Gastroesophageal sphincter (tissue), 4 donors: ENCODE measurements at places on chromosomes 1 and 21. TPM values are rescaled to one million over a fixed set of nuclear protein-coding genes. Genes with fewer than 3 reads are reported as not detected.

GRCh38 chr1:10694274-10694632 lies 102.2 kb downstream of the CASZ1 start:
- H3K4me3 ChIP-seq: peak overlapping the region; percentile 86
- H3K36me3 ChIP-seq: no peaks in the 10 kb centered on the region
- H3K27me3 ChIP-seq: no peaks in the 10 kb centered on the region

- H3K4me1 ChIP-seq: peaks cover 3% of the 10 kb centered on the region
- ATAC-seq: no peak
- peak overlapping the region; percentile 95 for H3K4me3 ChIP-seq
- H3K36me3 ChIP-seq: peaks cover 41% of the 10 kb centered on the region
- H3K27me3 ChIP-seq: no peaks in the 10 kb centered on the region
These were observed 2.8 kb downstream of the SSBP3 start for GRCh38 chr1:54403405-54403804.

GRCh38 chr21:17560377-17561025 lies 47.7 kb downstream of the CXADR start:
- H3K36me3 ChIP-seq: no peaks in the 10 kb centered on the region
- H3K4me3 ChIP-seq: no peak overlapping the region
- ATAC-seq: no peak
- no peaks in the 10 kb centered on the region for H3K27me3 ChIP-seq
- no peak overlapping the region for H3K27ac ChIP-seq

GRCh38 chr1:87888446-87888845 lies 559.8 kb downstream of the LMO4 start:
- H3K36me3 ChIP-seq: no peaks in the 10 kb centered on the region
- no peak for ATAC-seq
- no peaks in the 10 kb centered on the region for H3K4me1 ChIP-seq
- H3K27me3 ChIP-seq: no peaks in the 10 kb centered on the region

DNA sequence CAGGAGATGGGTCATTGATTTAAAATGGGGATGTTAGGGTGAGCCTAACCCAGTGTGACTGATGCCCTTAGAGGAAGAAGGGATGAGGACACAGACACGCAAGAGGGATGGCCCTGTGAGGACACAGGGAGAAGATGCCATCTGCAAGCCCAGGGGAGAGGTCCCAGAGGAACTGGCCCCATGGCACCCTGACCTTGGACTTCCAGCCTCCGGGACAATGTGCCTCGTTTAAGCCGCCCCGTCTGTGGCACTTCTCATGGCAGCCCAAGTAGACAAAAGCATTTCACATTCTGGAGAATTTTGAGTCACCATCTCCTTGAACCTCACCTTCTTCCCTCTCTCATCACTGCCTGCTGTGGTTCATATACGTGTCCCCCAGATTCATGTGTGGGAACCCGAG lies 20.1 kb upstream of the PCBP3 start:
- no peaks in the 10 kb centered on the region for H3K36me3 ChIP-seq
- no peak for ATAC-seq
- no peak overlapping the region for H3K4me3 ChIP-seq
- no peak overlapping the region for H3K27ac ChIP-seq
- H3K27me3 ChIP-seq: peaks cover 45% of the 10 kb centered on the region

DNA sequence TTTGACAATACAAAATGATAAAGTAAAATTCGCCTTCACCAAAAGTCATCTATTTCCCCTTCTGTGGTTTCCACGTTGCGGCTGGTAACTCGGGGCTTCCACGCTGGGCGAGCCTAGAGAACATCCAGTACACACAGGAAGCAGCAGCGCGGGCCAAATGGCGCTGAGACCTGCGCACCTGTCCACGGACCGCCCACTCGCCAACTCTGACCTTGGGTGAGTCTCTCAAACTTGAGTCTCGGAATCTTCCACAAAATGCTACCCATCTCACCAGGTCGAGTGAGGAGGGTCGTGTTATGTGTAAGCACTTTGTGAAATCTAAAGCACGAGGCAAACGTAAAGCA lies 820 bp upstream of the TTF2 start:
- H3K4me3 ChIP-seq: peak overlapping the region; percentile 67
- no peak for ATAC-seq
- H3K36me3 ChIP-seq: no peaks in the 10 kb centered on the region
- no peaks in the 10 kb centered on the region for H3K27me3 ChIP-seq

DNA sequence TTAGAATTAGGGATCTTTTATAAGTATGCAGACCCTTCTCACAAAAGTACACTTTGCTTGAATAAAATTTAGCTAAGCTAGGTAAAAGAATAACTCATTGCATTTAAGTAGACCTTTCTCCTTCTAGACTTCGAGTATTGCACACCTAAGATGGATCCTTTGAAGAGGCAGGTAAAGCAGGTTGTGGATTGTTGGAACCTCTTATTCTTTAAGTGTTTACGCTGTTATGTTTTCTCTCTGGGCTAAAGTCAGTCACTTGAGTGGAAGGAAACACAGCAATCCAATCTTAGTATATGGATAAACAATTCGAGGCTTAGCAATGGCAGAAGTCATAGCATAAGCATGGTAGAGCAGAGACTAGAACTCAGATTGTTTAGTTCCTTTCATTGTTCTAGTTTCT lies 11.4 kb downstream of the MAGI3 start:
- H3K27me3 ChIP-seq: no peaks in the 10 kb centered on the region
- H3K27ac ChIP-seq: no peak overlapping the region
- H3K36me3 ChIP-seq: no peaks in the 10 kb centered on the region
- H3K4me1 ChIP-seq: peaks cover 4% of the 10 kb centered on the region
- H3K4me3 ChIP-seq: no peak overlapping the region

GRCh38 chr1:245279346-245279745 lies 124.6 kb downstream of the KIF26B start:
- H3K36me3 ChIP-seq: no peaks in the 10 kb centered on the region
- H3K27me3 ChIP-seq: no peaks in the 10 kb centered on the region
- H3K4me1 ChIP-seq: no peaks in the 10 kb centered on the region
- ATAC-seq: no peak
- no peak overlapping the region for H3K27ac ChIP-seq

DNA sequence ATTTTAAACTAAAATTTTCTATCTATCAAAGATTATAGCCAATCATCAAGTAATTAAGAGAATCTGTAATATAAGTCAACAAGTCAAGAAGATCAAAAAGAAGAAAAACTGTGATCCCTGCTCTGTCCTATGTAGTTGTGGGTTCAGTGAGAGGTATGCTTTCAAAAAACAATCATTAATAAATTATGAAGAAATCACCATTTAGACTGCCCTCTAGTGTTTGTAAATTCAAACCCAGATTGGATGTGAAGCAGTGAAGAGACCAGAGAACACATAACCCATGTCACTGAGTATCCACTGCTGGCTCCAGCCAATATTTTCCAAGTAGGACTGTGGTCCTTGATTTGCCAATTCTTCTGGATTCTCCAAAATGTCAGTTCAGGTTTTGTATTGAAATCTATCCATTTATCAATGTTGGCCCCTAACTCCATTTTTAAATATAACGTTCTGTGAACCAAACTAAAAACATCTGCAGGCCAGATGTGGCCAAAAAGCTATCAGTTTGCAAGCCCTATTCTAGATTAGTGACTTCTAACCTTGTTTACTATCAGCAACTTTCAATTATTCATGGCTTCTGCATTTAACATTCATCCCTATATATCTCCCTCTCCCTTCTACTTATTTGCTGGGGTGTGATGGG lies 467.5 kb upstream of the CXADR start:
- no peaks in the 10 kb centered on the region for H3K4me1 ChIP-seq
- H3K27ac ChIP-seq: no peak overlapping the region
- no peak overlapping the region for H3K4me3 ChIP-seq
- no peak for ATAC-seq

DNA sequence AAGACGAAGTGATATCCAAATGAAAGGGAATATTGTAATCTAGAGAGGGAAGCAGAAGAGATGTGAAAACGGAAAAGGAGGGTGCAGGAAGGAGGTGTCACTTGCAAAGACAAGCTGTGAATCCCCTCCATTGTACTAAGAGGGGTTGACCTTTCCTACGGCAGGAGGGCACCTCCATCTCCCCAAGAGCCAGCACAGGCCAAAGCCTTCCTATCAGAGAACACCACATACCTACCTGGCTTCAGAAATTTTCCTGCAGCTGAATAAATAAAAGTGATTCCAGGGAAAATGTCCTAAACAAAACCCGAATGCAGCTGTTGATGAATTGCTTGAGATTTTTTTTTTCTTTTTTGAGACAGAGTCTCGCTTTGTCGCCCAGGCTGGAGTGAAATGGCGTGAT lies 14.3 kb downstream of the KANK4 start:
- no peaks in the 10 kb centered on the region for H3K4me1 ChIP-seq
- H3K36me3 ChIP-seq: no peaks in the 10 kb centered on the region
- no peak overlapping the region for H3K4me3 ChIP-seq
- H3K27ac ChIP-seq: no peak overlapping the region
- ATAC-seq: no peak
- H3K27me3 ChIP-seq: peaks cover 5% of the 10 kb centered on the region

DNA sequence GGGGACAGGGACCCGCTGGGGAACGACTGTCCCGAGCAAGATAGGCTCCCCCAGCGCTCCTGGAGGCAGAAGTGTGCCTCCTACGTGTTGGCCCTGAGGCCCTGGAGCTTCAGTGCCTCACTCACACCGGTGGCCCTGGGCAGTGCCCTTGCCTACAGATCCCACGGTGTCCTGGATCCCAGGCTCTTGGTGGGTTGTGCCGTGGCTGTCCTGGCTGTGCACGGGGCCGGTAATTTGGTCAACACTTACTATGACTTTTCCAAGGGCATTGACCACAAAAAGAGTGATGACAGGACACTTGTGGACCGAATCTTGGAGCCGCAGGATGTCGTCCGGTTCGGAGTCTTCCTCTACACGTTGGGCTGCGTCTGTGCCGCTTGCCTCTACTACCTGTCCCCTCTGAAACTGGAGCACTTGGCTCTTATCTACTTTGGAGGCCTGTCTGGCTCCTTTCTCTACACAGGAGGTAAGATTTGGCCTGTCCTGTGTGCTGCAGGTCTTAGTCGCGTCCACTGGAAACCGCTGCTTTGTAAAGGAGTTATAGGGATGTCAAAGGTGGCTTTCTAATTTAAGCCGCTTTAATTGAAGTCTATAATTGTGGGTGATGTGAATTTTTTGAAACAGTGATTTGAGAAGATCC lies 717 bp downstream of the UBIAD1 start:
- H3K36me3 ChIP-seq: no peaks in the 10 kb centered on the region
- H3K27ac ChIP-seq: peak overlapping the region; percentile 83
- H3K4me1 ChIP-seq: no peaks in the 10 kb centered on the region
- H3K4me3 ChIP-seq: peak overlapping the region; percentile 80
- peak; percentile 16 for ATAC-seq
- H3K27me3 ChIP-seq: no peaks in the 10 kb centered on the region

DNA sequence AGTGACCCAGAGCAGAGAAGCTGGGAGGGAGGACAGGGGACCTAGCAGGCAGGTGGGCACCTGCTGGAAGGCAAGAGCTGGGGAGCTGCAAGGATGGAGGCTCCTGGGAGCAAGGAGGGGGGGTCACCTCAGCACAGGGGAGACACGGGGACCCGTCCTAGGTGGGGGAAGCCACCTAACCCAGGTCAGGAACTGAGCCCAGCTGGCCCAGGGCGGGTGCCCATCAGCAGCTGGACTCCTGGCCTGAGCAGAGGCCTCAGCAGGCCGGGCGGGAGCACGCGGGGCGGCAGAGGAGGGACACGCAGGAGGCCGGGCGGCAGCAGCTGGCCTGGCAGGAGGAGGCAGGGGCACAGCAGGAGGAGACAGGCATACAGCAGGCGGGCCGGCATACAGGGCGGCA lies 949 bp downstream of the KRTAP10-1 start:
- H3K36me3 ChIP-seq: no peaks in the 10 kb centered on the region
- no peak for ATAC-seq
- no peak overlapping the region for H3K27ac ChIP-seq
- H3K27me3 ChIP-seq: peaks cover 17% of the 10 kb centered on the region
- H3K4me3 ChIP-seq: no peak overlapping the region
- H3K4me1 ChIP-seq: no peaks in the 10 kb centered on the region

DNA sequence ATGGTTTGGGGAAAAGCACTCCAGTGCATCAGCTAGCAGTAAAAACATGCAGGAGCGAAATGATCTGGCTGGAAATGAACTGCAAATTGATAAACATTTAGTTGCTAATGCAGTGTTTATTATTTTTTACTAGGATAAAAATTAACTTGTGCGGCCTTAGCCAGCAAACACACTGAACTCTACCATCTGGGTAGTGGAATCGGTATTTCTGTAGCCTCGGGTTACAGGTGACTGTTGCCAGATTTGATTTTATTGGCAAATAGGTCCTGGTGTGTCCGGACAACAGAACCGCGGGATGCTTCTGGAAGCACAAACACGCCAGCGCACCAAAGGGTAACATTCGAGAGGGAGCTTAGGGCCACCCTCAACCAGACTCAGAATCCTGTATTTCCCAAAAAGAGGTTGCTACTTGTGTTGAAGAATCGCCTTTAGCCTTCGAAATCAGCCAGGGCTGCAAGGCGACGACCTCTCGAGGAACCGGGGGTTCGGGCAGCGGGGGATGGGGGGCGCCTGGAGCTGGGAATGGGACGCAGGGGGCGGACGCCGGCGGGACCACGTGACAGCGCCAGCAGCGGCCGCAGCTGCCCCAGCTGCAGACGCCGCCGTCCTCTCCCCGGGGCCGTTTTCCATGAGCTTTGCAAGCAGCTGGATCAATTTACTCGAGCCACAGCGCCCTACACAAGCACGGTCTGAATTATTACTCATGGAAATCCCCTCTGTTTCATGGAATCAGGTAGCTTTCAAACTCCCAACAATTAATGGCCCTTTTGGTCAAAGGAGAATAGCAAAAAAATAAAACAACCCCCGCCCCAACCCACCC lies 158.8 kb downstream of the TOMM20 start:
- peak overlapping the region; percentile 50 for H3K4me3 ChIP-seq
- peak; percentile 30 for ATAC-seq
- H3K36me3 ChIP-seq: no peaks in the 10 kb centered on the region
- peak overlapping the region; percentile 70 for H3K27ac ChIP-seq

Gene MTARC2
- total RNA-seq: 13.0 TPM

Gene AHCYL1
- total RNA-seq: 82.6 TPM

Gene HCN3
- 1.8 TPM for total RNA-seq

Gene CR1L
- total RNA-seq: not detected

Gene TNFRSF1B
- 34.2 TPM for total RNA-seq

Gene LCA5L
- total RNA-seq: 1.6 TPM

Gene MCOLN2
- total RNA-seq: 1.9 TPM

Gene CD53
- total RNA-seq: 48.1 TPM
